ENCODE measurements at places on chromosomes 4 and X.

- no peak for DNase-seq
Observed at GRCh38 chr4:126976850-126977632, 655.7 kb upstream of the INTU start.

- no peak for DNase-seq
Observed at GRCh38 chrX:119687661-119688413, 5.1 kb downstream of the SEPTIN6 start.

- DNase-seq, result no peak
Observed at GRCh38 chr4:137701401-137701800, 169.1 kb upstream of the PCDH18 start.

DNA sequence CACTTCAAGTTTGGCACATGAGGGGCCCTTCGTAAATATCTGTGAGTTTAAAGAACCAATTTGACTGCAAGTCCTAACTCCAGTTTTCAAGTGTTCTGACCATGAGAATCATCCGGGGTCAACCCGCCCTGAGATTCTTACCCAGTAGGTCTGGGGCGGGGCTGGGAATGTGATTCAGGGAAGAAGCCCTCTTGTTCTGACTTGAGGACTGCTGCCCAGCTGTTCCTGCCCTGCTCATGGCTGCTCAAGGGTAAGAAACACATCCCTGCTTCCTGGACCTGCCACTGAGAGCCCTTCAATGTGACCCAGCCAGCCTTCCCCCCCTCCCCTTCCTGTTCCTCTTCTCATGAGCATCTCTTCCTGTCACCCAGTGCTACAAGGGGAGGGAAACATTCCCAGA lies 92.7 kb upstream of the PGRMC2 start:
- no peak for DNase-seq

GRCh38 chr4:86730310-86730709 lies 118.9 kb downstream of the SLC10A6 start:
- DNase-seq, result no peak
